ENCODE measurements at places on chromosomes 7 and 10.

GRCh38 chr7:137985897-137986251 lies 16.0 kb downstream of the CREB3L2 start:
- DNase-seq = no peak

- DNase-seq = no peak
Measured at GRCh38 chr10:77599651-77600050, 38.0 kb downstream of the KCNMA1 start.

DNA sequence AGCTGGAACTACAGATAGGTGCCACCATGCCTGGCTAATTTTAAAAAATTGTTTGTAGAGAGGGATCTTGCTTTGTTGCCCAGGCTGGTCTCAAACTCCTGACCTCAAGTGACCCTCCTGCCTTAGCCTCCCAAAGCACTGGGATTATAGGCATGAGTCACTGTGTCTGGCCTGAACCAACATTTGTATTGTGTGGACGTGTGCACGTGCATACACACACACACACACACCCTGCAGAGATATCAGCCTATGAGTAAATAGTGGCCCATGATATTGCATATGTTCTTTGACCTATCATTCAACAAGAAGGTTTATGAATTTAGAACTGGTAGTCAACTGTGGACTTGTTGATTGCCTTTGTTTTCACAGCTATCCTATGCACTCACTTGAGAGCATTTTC lies 161.6 kb downstream of the BAMBI start:
- DNase-seq = peak; percentile 33

DNA sequence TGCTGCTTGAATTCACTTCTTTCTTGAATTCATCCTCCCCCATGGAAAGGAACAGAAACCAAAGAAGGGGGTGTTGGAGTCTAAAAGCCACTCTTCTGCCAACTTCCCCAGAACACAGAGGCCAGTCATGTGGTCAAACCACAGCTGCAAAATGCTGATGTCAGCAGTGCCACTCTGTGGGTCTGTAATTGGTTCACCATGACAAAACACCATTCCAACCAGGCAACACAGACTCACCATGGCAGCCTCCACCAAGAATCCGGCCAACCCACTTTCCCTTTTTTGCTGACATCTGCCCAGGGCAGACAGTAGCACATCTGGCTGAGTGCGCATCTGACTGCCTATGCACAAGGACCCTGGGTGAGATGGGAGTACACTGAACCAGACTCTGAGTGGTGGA lies 16.8 kb downstream of the OSBPL3 start:
- DNase-seq = peak; percentile 46
